ENCODE measurements at places on chromosomes 4 and X. TPM values are rescaled to one million over a fixed set of nuclear protein-coding genes. Genes with fewer than 3 reads are reported as not detected.

DNA sequence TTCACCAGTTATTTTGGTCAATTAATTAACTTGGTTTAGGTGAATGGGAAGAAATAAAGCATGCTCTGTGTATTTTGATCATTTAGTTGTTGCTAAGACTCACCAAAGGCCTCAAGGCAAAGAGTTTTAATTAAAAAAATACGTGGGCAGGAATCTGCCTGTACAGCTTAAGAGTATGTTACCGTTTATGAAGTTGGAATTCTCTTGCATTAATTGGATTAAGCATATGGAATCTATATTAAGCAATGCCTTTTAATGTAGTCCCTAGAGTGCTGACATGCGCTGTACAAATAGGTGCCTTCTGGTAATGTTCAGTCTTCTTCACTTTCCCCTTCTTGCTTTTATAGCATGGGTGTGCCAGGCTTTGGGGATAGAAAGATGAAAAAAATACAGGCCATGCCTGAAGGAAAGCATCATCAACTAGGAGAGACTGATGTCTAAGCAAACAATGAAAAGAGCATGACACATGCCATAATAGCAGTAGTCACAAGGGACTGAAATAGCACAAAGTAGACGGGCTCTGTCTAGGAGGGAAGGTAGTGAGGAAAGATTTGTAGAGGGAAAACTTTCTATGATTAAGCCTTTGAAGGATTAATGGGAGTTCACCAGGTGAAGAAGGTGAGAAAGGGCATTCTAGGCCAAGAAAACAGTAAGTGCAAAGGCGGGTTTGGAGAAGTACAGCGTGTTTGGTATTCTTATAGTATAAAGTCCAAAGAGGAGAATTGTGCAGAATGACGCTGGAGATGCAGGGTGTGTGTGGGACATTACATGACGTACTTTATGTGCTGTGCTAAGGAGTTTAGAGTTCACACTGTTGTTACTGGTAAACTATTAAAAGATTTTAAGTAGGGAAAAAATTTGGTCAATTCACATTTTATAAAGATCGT is 226.1 kb upstream of the ANXA3 start:
- DNase-seq: no peak

GRCh38 chr4:105148776-105149175 is 2.1 kb downstream of the TET2 start:
- no peak for DNase-seq

Gene DMP1
- not detected for total RNA-seq

- DNase-seq: no peak
Observed at GRCh38 chrX:19040373-19040772, 56.5 kb upstream of the PHKA2 start.

DNA sequence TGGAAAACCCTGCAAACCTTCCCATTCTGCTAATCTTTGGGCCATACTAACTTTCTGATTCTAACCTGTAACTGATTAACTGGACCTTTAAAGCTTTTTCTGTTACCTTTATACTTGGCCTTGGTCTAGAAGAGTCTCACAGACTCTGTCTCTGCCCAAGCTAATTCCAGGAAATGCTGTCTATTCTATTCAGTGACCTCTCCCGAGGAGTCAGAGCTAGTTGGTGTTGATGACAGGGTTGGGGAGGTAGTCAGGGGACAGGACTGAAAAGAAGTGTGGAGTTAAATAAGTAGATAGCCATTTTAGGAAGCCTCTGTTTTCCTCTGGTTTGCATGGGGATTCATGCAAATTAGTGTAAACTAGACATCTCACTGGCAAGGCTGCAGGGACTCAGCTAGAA is 429.5 kb downstream of the GRID2 start:
- DNase-seq: no peak

GRCh38 chr4:182144626-182145333 is 98.4 kb upstream of the TENM3 start:
- DNase-seq: no peak
